ENCODE measurements at places on chromosomes 16 and 17.

DNA sequence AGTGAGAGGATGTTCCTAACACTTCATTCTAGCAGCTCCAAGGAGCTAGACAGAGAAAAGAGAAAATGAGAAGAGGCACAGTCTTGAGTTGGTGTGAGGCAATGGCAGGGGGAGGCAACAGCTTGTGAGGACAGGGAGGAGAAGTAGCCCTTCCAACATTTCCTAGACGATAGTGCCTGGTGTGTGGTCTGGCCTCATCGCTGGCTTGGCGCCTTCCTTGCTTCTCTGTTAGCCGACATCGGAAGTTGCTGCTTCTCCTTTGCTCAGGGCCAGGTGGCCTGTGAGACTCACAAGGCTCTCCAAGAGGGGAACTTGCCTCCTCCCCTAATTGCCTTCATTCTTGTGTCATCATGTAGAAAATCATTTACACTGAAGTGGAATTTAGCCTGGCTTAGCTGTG lies 208.7 kb downstream of the MAP2K4 start:
- DNase-seq = no peak

GRCh38 chr16:82260212-82260795 lies 90.3 kb upstream of the MPHOSPH6 start:
- no peak for DNase-seq

GRCh38 chr17:7356072-7356549 lies 1.2 kb downstream of the TMEM95 start:
- no peak for DNase-seq

- no peak for DNase-seq
These were observed 38.8 kb downstream of the ERN1 start for GRCh38 chr17:64091116-64091515.

Measured in non-pigmented ciliary epithelial cell (primary cell).